ENCODE measurements at places on chromosomes 5 and 9.

GRCh38 chr9:27468462-27469110 is 55.5 kb upstream of the IFNK start:
- no peak for DNase-seq

DNA sequence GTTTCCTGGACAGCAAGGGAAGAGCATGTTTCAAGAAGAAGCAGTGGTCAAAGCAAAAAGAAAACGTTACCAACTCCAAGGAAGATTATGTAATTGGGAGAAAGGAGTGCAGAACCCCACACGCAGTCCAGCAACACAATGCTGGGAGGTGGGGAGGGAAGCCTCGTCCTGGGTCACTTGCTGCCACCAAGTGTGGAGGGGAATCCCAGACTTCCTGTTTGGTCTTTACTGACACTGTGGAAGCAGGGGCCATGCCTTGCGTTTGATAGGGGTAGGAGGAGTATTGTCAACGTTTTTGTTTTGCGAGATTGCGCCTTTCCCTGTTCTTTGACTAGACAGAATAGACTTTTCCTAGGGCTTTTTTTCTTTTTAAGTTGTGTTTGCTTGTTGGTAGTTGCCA is 421.0 kb downstream of the KDM4C start:
- no peak for DNase-seq

DNA sequence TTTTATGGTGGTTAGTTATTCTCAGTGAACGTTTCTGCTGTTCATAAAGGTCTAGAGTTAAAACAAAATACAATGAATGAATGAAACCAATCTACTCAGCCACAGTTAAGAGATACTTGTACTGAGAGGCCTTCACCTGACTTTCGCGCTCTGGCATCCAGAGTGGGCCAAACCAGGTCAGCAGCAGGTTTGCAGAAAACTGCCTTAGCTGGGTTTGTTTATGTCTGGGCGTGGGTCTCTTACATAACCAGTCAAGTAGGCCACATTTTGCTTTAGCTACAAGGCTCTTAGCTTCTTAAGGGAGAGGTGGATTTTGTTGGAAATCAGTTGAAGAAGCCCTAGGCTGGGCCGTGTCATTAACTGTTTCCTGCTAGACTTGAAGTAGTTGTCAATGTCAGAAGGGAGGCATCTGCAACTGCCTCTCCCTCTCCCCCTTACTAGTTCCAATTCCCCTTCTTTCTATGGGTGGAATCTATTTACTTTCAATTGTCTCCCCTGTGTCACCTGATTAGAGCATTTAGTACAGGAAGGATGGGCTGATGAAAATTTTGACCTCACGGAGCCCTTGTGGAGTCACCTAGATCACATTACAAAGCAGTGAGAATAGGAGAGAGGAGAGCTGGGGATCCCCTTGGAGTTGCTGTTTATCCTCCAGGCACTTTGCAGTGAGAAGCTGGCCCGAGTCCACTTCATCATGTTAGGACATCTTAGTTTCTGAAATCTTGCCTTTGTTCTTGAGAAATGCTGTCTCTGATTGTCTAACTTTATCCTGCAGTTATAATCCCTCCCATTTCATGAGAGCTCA is 200.5 kb downstream of the ARHGEF28 start:
- no peak for DNase-seq

GRCh38 chr5:177271113-177271512 is 32.4 kb downstream of the RAB24 start:
- no peak for DNase-seq

- DNase-seq: no peak
Observed at GRCh38 chr9:121876658-121877271, 216.3 kb downstream of the TTLL11 start.

DNA sequence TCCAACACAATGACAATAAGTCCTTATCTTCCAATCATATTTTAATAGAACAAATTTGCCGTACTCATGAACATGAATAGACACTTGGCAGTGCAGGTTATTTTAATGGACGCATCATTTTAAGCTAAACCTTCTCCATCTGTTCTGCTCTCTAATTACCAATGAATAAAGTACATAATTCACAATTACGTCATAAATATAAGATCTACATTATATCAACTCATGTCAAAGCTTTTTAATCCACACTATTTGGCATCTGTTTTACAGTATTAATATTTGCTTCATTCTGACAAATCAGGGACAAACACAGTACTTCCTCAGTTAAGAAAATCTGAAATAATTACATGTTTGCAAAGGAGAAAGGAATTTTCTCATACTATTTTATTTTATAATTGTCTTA is 344.1 kb upstream of the DMAC1 start:
- DNase-seq: no peak

DNA sequence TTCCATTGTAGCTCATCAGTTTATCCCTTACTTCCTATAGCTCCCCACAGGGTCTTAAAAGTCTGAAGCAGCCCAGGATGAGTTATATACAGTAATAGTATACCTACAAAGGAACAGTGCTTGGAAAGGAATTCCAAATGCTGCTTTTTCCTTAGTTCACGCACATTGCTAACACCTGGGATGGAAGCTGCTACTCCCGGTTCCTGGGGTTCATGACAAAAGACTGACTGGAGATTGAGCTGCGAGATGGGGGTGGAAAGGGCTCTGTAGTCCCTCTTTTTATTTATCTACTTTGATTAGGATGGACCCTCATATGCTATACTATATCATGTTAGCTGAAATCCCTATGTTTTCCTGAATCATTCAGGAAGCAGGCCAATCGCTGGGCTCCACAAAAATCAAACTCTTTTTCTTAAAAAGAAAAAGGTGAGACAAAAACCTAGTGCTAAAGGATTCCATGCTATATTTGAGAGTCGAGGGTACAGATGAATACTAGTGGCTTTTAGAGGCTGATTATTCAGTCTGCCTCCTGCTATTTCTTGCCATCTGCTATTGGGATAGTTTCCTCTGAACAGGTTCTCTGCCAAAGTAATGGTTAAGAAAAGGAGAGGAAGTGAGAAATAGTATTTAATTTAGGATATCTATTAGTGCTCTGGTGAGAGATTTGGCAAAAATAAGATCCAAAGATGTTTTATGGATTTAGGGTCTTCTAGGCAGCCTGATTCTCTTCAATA is 81.2 kb downstream of the MRPS27 start:
- DNase-seq: no peak

GRCh38 chr9:112203536-112203935 is 28.4 kb upstream of the SUSD1 start:
- DNase-seq: no peak

DNA sequence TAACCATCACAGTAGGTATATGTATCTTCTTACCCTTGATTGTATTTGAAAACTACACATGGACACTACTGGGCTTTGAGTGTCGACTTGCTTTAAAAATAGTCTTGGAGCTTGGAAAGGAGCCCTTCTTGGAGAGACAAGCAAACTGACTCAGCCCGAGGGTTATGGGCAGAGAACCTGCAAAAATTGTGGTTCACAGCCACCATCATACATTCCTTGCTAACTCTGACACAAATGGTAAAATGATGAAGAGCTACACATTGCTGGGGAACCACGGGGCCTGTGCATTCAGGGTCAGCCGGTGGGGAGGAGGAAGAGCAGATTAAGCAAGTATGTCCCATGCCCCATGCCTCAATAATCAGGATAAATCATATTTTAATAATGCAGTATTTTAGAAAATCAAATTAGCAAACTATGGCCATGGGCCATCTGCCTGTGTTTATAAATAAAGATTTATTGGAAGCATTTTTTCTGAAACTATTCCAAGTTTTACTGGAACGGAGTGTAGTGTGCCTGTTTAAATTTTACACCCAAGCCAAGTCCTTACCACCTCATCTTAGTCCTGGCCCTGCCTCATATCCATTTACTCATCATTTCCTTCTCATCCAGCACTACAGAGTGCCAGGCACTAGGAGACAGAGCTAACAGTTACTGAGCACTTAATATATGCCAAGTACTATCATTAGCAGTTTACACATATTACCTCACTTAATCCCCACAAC is 195.7 kb downstream of the PALM2AKAP2 start:
- DNase-seq: no peak

DNA sequence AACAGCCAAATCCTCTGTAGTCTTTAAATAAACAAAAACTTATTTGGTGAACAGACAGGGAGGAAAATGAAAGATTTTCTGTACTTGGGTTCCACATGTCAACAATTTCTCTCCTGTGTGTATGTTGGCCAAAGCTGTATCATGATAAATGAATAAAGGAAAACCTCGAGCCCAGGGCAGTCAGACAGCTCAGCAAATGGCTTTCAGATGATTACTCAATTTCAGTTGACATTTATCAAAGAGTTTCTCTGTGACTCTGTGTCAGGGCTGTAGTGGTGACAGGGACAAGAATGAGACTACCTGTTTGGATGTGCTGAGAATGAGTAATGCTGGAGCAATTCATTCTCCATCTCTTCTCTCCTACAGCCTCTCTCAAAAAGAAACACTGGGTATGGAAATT is 45.7 kb upstream of the PTGS1 start:
- no peak for DNase-seq

GRCh38 chr5:74630453-74631066 is 10.0 kb downstream of the ENC1 start:
- no peak for DNase-seq

- no peak for DNase-seq
Observed at GRCh38 chr9:77420641-77421040, 227.5 kb downstream of the GNA14 start.

DNA sequence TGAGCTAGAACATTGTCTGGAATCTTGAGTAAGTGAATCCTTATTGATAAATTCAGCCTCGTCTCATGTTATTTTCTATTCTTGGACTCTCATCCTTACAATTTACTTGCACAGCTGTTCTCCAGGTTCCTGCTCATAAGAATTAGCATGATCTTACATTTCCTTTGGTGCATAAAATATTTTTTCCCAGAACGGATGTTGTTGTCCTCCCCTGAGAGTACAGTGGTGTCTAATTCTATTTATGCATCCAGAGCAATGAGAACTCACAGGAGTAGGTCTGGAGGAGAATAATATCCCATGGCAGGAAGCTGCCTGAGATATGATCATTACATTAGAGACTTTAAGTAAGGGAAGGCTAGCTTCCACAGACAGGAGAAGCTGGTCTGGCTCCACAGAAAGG is 178.4 kb upstream of the MAST4 start:
- DNase-seq: no peak

DNA sequence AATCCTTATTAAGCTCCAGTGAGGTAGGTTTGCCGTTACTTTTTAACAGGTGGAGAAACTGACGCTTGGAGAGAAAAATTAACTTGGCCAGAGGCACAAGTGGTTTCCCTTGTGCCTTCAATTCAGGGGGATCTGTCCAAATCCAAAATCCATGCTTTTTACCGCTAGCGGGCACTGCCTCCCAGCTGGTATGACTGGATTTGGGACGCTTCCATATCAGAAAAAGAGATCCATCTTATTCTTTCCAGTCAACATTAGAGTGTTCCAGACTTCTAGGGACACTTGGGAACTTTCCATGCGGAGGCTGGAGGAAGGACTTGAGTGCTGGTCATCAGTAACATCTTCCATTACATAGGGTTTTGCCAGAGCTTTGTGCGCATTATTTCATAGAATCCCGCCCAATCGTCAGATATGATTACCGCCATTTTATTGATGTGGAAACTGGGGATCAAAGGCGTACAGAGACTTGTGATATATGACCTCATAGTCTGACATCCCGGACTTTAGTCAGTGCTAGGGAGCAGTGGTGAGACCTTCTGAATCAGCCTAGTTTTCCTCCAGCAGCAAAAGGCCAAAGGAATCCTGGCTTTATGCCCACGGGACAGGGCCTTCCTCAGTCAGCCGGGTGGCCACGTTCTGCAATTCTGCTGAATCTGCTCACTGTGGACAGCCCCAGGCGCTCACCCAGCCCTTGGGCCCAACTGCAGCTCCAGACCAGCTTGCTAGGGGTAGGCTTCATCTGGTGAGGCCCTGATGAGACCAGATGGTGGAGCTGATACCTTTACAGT is 1.1 kb upstream of the GNPDA1 start:
- DNase-seq: no peak

- DNase-seq: no peak
Observed at GRCh38 chr9:121844562-121844961, 193.1 kb downstream of the DAB2IP start.

DNA sequence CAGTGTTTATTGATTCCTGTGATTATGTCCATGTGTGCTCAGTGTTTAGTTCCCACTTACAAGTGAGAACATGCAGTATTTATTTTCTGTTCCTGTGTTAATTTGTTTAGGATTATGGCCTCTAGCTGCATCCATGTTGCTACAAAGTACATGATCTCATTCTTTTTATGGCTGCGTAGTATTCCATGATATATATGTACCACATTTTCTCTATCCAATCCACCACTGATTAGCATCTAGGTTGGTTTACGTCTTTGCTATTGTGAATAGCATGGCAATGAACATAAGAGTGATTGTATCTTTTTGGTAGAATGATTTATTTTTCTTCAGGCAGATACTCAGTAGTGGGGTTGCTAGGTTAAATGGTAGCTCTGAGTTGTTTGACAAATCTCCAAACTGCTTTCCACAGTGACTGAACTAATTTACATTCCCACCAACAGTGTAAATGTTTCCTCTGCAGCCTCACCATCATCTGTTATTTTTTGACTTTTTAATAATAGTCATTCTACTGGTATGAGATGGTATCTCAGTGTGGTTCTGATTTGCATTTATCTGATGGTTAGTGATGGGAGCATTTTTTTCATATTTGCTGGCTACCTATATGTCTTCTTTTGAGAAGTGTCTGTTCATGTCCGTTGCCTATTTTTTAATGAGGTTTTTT is 47.5 kb upstream of the ELL2 start:
- DNase-seq: no peak
